Uterine smooth muscle cell (primary cell): ENCODE measurements at places on chromosomes 4 and X. TPM values are rescaled to one million over a fixed set of nuclear protein-coding genes. Genes with fewer than 3 reads are reported as not detected.

TEX13B gene
- total RNA-seq: 0.12 TPM in 1 of 2 replicates, not detected in the other

ASIC5 gene
- total RNA-seq: not detected in 2 replicates

ASMT gene
- not detected in 2 replicates for total RNA-seq

STBD1 gene
- total RNA-seq: 7.2 and 7.6 TPM in 2 replicates

RTL5 gene
- total RNA-seq: 1.8 and 2.2 TPM in 2 replicates
